ENCODE measurements at places on chromosomes 7 and 10. TPM values are rescaled to one million over a fixed set of nuclear protein-coding genes. Genes with fewer than 3 reads are reported as not detected.

- no peak overlapping the region for H3K4me3 ChIP-seq
- H3K36me3 ChIP-seq, result no peaks in the 10 kb centered on the region
- no peaks in the 10 kb centered on the region for H3K4me1 ChIP-seq
- DNase-seq, result no peak
- H3K27ac ChIP-seq, result no peak overlapping the region
- H3K27me3 ChIP-seq, result no peaks in the 10 kb centered on the region
Observed at GRCh38 chr7:115329006-115329405, 407.1 kb downstream of the MDFIC start.

DNA sequence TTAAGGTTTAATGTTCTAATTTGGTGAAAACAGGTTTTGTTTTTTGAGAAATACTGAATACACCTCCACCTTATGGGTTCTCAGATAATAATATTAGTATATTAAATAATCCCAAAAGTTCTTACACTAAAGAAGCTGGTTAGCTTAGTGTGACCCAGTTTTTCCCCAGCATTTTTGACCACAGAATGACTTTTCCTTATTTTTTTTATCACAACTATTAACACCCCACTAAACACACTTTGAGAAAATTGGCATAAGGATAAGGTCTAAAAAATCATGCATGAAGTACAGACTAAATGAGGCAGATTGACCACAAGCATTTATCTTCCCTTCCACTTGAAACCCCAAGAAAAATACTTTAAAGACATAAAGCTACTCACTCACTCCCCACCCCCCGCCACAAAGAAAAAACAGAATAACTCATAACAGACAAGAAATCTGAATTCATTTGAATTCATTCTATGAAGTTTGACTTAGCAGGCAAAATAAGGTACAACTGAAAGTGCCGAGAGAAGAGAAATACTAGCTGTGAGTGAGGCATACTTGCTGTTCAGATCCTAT, 49.7 kb upstream of the WNT16 start:
- H3K27ac ChIP-seq, result no peak overlapping the region
- H3K27me3 ChIP-seq, result no peaks in the 10 kb centered on the region
- no peak for DNase-seq
- no peaks in the 10 kb centered on the region for H3K4me1 ChIP-seq

DNA sequence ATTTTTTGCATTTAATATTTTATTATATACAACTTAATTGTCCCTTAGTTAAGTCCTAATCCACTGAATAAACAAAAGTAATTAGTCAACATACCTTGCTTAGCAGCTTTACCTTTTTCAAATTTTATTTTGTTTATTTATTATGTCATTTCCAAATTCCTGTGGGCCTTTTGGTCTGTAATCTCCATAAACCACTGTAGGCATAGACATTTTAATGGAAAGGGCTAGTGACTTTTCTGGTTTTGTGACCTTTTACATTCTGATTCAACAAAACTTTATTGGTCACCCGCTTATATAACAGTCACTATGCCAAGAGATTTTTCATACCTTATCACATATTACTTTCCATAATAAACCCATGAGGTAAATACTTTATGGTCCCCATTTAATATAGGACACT, 181.3 kb upstream of the PRPS1L1 start:
- no peak overlapping the region for H3K27ac ChIP-seq
- DNase-seq, result no peak
- H3K4me1 ChIP-seq, result no peaks in the 10 kb centered on the region
- no peak overlapping the region for H3K4me3 ChIP-seq
- H3K27me3 ChIP-seq, result no peaks in the 10 kb centered on the region
- no peaks in the 10 kb centered on the region for H3K36me3 ChIP-seq

DNA sequence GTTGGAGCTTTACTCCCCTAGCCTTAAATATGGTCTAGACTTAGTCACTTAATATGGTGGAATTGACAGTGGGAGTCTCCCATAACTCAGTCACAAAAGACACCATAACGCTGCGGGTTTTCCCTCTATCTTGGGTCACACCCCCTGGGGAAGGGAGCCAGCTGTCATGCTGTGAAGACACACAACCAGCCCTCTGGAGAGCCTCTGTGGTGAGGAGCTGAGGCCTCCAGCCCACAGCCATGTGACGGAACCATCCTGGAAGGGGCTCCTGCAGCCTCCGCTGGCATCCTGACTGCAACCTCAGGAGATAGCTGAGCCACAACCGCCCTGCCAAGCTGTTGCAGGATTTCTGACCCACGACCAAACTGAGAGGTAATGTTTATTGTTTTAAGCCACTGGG, 37.9 kb downstream of the PAXIP1 start:
- no peaks in the 10 kb centered on the region for H3K27me3 ChIP-seq
- no peak overlapping the region for H3K27ac ChIP-seq
- H3K4me3 ChIP-seq, result no peak overlapping the region
- no peaks in the 10 kb centered on the region for H3K36me3 ChIP-seq
- DNase-seq, result no peak
- H3K4me1 ChIP-seq, result no peaks in the 10 kb centered on the region

DNA sequence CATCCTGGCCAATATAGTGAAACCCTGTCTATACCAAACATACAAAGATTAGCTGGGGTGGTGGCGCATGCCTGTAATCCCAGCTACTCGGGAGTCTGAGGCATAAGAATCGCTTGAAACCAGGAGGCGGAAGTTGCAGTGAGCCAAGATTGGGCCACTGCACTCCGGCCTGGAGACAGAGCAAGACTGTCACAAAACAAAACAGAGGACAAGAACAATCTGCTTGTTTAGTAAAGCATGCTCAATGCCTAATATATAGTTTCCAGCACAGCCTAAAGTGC, 1.8 kb upstream of the SEC24C start:
- H3K27me3 ChIP-seq, result no peaks in the 10 kb centered on the region
- H3K4me1 ChIP-seq, result peaks cover 4% of the 10 kb centered on the region
- no peaks in the 10 kb centered on the region for H3K36me3 ChIP-seq
- H3K27ac ChIP-seq, result no peak overlapping the region

- H3K36me3 ChIP-seq, result no peaks in the 10 kb centered on the region
- no peak overlapping the region for H3K27ac ChIP-seq
- H3K27me3 ChIP-seq, result no peaks in the 10 kb centered on the region
- H3K4me1 ChIP-seq, result no peaks in the 10 kb centered on the region
- H3K4me3 ChIP-seq, result no peak overlapping the region
Observed at GRCh38 chr7:136640977-136641376, 227.5 kb upstream of the CHRM2 start.

IDE gene
- total RNA-seq, result 31.6 TPM

GIMAP5 gene
- total RNA-seq, result 5.6 TPM

Measured in ovary (tissue), 10 donors.